ENCODE measurements at places on chromosomes 13 and 19.

DNA sequence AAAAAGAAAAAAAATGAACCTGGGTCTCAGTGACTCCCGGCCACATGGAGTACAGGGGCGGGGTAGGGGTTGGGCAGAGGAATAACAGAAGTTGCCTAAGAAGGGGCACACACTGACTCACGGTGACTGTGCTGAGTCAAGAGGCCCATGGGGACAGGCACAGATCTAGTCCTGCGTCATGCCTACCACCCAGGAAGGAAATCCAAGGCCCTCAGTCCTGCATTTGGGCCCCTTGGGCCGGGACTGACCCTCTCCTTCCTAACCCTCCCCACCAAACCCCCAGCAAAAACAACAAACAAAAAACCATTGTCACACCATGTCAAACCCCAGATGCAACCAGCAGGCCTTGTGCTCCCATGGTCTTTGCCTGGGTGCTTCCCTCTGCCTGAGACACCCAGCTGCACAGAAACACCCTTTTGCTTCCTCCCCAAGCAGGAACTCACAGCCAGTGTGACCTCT is 9.6 kb upstream of the NOTCH3 start:
- DNase-seq, result no peak

GRCh38 chr13:83377491-83377890 is 504.8 kb downstream of the SLITRK1 start:
- DNase-seq, result no peak

DNA sequence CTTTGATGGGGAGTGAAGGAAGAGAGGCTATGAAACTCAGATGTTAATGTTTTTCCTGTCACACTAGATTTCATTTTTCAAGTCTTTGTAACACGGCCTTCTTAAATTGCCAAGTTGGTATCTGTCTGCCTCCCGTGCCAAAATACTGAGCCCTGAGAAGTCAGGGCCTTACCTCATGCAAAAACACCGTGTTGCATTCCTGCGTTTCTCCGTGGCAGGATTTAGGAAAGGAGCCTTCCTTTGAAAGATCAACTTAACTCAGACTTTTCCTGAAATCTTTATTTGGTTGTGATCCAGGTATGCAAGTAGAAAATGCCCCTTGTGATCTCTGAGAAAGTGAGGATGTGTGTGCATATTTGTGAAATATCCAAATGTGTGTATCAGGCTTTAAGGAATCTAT is 1291.0 kb upstream of the SLC10A2 start:
- no peak for DNase-seq

- peak; percentile 69 for DNase-seq
Measured at GRCh38 chr19:9323557-9323918, 441 bp upstream of the ZNF559 start.

- no peak for DNase-seq
Measured at GRCh38 chr13:106384516-106384915, 150.9 kb downstream of the EFNB2 start.

DNA sequence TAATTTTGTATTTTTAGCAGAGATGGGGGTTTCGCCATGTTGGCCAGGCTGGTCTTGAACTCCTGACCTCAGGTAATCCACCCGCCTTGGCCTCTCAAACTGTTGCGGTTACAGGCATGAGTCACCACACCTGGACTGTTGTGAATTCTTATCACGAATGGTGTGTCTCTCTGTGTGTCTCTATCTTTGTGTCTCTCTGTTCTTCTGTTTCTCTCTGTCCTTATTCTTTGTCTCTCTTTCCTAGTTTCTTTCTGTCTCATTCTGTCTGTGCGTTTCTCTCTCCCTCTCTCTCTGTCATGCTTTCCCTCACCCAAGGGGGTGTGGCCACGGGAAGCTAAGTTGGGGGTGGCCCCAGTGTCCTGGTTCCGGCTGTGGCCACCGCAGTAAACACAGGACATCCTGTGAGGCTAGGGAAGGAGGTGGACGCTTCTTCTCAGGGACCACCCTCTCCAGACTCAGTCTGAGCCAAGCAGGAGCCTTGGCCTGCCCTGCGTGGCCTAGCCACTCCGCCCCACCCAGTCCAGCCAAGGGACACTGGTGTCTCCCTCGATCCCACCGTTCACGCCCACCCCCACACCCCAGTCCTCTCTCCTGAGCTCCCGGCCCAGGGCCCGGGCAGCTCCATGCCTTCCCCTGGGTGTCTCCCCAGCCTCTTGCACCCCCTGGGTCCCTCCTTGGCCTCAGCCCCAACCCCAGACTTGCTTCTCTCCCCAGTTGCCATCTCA is 3.9 kb upstream of the PRX start:
- peak; percentile 44 for DNase-seq

DNA sequence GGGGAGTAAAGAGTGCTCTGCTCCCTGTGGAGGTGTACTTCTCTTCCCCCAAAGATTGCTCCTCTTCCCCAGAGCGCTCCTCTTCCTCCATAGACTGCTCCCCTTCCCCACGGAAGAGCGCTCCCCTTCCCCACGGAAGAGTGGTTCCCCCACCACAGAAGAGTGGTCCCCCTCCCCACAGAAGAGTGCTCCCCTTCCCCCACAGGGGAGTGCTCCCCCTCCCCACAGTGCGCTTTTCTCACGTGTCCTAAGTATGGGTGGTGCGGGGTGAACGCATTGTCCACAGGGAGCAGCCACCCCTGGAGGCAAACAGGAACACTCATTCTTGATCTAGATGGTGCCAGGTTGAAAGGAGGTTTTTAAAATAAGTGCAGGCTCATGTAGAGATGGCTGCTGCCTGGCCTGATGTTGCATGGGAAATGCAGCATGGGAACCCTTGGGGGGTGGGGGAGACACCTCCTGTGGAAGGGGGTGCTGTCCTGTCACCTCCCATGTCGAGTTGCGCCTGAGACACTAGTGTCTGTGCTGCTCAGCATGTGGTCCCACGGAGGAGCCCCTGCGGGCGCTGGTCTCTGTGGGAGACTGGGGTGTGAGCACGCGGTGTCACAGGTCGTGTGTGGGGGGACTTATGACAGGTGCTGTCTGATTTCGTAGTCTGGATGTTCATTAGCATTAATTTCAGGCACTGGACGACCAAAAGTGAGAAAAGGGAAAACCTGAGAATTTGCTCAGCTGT is 52.2 kb downstream of the ATP11A start:
- no peak for DNase-seq

DNA sequence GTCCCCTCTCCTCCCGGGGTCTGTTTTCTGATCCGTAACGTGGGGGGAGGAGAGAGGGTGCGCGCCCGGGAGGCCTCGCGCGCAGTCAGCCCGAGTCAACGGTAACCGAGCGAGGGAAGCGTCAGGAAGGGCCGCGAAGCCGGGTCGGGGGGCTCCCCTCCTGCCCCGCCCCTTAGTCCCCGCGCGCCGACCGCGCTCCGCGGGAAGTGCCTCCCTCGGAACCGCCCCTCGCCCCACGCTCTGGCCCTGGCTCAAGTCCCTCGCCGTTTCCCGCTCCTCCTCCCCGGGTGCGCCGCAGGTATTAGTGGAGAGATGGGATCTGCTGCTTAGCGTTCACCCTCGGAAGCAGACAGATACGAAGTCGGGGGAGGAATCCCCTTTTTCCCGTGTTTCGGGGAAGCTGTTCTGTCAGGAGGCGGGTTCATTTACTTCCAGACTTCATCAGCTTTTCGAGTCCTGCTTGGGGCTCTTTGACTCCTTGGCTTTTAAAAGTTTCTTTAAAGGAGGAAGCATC is 770 bp downstream of the HNRNPM start:
- no peak for DNase-seq

DNA sequence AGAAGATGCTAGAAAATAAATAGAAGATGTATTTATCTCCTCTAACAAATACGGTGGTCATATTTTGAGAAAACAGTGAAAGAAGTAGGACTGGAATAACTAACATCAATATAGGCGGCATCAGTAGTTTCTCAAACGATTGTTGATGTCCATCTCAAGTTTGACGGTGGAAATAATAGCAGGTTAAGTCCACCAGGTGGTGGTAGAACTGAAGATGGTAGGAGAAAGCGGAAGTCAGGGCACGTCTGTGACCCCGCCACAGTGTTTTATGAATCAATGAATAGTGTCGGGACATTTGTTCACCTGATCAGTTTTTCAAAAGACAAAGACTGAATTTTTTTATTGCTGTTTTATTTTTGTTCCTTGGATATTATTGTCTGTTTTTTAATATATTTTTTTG is 706.4 kb upstream of the SLC10A2 start:
- no peak for DNase-seq

GRCh38 chr13:23753458-23753857 is 135.7 kb downstream of the MIPEP start:
- no peak for DNase-seq

DNA sequence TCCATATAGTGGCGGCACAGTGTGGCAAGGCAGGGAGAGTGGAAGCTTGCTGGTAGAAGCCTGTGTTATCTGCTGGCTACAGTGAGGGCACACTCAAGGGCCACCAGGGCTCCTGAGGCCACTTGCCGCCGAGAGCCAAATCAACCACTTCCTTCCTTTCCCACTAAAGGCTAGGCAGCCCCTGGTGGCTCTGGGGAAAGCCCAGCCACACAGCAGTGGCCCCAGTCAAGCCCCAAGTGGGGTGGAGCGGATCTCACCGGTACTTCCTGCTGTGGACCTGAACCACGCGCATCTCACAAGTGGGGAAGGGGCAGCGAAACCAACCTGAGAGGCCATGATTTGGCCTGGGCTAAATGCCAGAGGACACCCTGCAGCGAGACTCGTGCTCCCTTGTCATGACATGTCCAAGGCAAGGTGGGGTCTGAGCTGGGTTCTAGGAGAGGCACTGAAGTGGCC is 21.9 kb upstream of the SLC35E1 start:
- no peak for DNase-seq

GRCh38 chr19:14467816-14468215 is 7.3 kb downstream of the PTGER1 start:
- no peak for DNase-seq

GRCh38 chr13:74871369-74872070 is 610.4 kb downstream of the TBC1D4 start:
- peak; percentile 68 for DNase-seq

DNA sequence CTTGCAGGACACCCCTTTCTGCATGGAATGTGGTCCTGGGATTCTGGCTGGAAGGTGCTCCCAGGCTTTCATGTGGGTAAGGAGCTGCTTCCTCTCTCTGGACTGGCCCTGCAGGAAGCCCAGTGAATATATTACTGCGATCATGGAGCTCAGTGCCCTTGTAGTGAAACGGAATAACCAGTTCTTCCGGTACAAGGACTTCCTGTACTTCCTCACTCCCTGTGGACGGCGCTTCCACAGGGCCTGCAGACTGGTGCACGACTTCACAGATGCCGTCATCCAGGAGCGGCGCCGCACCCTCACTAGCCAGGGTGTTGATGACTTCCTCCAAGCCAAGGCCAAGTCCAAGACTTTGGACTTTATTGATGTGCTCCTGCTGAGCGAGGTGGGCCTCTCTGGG is 8.0 kb downstream of the CYP4F8 start:
- no peak for DNase-seq

DNA sequence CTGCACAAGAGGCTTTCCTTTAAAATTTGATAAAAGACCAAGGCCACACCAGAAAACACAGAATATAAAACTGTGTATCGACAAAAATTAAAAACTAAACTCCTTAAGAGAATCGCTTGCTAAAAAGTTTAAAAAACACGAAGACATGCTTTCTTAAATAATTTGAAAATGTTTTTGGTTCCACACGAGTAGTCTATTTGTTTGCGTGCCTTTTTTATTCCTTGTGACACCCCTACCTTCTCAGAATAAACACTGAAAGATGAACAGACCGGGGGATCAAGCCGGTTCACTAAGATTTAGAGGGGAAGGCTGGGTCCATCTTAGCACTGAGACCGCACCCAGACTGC is 256.4 kb upstream of the STARD13 start:
- DNase-seq, result no peak

GRCh38 chr13:108407495-108407894 is 138.0 kb downstream of the TNFSF13B start:
- DNase-seq, result no peak

- no peak for DNase-seq
Measured at GRCh38 chr19:51830274-51830673, 35.3 kb downstream of the FPR3 start.

DNA sequence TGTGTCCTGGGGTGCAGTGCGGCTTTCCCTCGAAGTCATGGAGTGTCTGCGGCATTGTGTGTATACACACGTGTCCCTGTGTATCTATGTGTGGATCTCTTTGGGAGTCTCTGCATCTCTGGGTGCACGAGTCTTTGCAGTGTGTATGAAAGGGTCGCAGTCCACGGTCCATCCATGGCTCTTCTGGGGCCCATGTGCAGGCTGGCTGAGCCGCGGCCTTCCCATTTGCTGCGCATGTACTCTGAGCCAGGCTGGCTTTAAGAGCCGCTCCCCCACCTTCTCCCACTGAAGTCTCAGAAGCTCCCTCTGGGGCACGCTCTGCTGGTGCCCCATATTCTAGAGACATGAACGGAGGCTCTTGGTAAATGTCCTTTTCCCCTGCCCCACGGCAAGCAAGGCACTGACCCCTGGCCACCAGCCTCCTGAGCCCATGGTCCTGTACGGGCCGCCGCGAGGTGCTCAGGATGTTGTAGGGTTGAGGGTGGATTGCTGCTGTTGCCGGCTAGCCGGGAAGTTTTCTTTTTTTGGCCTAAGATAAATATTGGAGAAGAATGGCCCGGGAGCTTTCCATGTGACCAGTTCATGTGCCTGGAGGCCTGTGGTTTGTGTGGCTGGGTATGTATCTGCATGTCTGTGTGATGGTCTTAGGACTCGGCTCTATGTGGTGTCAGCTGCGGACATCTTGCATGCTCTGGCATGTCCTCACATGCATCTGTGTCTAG is 31.9 kb downstream of the PAK4 start:
- no peak for DNase-seq

DNA sequence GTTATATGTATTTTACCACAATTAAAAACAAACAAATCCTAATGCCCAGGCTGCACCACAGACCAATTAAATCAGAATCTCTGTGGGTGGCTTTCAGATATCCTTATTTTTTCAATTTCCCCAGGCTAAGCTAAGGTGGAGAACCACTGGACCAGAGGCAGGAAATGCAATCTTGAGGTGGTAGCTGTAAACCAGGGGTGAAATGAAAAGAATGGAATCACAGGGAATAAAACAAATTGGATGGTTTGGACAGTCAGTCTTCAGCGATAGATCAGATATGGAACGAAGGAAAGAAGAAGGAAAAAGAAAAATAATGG is 215.4 kb downstream of the KCNRG start:
- DNase-seq, result no peak

- DNase-seq, result no peak
Measured at GRCh38 chr13:87078947-87079795, 592.0 kb upstream of the SLITRK5 start.

- DNase-seq, result no peak
Measured at GRCh38 chr19:13238891-13239534, 88.8 kb downstream of the IER2 start.

DNA sequence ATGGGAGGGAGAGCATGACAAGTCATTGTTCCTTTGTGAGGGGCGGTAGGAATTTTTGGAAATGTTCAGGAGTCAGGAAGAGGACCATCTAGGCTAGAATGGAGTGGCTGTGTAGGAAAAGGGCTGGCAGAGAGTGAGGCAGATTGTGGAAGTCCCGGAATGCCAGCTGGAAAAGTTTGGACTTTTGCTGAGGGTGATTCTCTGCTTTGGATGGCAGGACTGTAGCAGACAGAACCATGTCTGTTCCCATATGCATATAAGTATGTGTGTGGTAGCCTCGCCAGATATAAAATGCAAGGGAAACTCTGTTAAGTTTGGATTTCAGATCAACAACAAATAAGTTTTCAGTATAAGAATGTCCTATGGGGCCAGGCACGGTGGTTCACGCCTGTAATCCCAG is 112.1 kb downstream of the DNAJC15 start:
- DNase-seq, result no peak
